ENCODE measurements at places on chromosomes 1 and 21. TPM values are rescaled to one million over a fixed set of nuclear protein-coding genes. Genes with fewer than 3 reads are reported as not detected.

- peak overlapping the region; percentile 45 for H3K4me3 ChIP-seq
- no peaks in the 10 kb centered on the region for H3K36me3 ChIP-seq
- no peaks in the 10 kb centered on the region for H3K4me1 ChIP-seq
- H3K27me3 ChIP-seq = peaks cover 35% of the 10 kb centered on the region
- no peak for DNase-seq
Observed at GRCh38 chr21:14273736-14274538, 58.0 kb downstream of the RBM11 start.

DNA sequence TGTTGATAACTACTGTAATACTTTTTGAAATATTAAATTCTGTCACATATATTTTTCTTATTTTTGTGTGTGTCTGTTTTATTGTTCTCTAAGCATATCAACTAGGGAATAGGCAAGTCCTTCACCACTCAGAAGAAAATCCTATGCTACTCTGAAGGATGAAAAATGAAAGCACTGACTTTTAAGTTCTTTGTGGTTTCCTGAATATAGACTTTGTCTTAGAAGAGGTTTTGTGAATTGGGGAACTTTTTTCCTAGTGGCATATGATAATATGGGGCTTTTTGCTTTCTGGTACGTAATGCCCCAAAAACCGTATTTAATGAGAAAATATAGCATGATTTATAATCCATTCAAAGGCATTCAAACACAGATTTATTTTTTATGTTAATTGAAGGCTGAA is 136.0 kb downstream of the SNX7 start:
- H3K27ac ChIP-seq = no peak overlapping the region
- H3K36me3 ChIP-seq = no peaks in the 10 kb centered on the region
- peaks cover 8% of the 10 kb centered on the region for H3K27me3 ChIP-seq
- DNase-seq = no peak
- no peak overlapping the region for H3K4me3 ChIP-seq

DNA sequence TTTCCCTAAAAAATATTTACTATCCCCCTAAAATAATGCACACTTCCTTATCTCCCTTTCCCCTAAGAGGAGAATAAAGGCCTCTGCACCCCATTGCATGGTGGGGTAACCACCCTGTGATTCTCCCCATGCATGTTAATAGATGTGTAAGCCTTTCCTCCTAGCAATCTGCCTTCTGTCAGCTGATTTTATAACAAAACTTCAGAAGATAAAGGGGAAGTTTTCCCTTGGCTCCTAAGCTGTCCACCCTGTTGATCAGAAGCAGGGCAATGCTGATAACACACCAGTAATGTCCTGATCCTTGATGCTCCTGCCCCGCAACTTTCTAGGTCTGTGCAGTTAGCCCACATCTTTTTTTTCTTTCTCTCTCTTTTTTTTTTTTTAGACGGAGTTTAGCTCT is 11.4 kb upstream of the RNF187 start:
- peaks cover 7% of the 10 kb centered on the region for H3K27me3 ChIP-seq
- H3K4me1 ChIP-seq = peaks cover 40% of the 10 kb centered on the region
- H3K4me3 ChIP-seq = no peak overlapping the region
- H3K27ac ChIP-seq = no peak overlapping the region
- DNase-seq = no peak

GRCh38 chr1:119742202-119742601 is 26.5 kb downstream of the HMGCS2 start:
- H3K4me3 ChIP-seq = no peak overlapping the region
- H3K4me1 ChIP-seq = peaks cover 15% of the 10 kb centered on the region
- no peak for DNase-seq
- H3K27ac ChIP-seq = no peak overlapping the region

DNA sequence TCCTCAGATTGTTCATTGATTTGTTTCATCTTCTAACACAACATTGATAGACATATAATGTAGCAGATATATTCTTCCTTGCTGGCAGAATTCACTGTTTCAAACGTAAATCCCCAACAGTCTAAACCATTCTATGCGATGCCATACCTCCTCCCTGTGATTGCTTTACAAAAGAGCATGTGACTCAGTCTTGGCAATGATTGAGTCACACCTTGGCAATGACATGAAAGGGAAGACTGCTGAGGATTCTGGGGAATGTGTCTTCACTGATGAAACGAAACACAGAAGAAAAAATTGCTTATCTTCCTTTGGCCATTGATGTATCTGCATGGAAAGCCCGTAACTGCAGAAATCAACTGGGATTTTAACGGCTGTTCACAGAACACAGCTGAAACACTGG is 409.6 kb upstream of the ZRANB2 start:
- no peaks in the 10 kb centered on the region for H3K36me3 ChIP-seq
- no peak overlapping the region for H3K4me3 ChIP-seq
- H3K27ac ChIP-seq = no peak overlapping the region
- H3K4me1 ChIP-seq = no peaks in the 10 kb centered on the region

DNA sequence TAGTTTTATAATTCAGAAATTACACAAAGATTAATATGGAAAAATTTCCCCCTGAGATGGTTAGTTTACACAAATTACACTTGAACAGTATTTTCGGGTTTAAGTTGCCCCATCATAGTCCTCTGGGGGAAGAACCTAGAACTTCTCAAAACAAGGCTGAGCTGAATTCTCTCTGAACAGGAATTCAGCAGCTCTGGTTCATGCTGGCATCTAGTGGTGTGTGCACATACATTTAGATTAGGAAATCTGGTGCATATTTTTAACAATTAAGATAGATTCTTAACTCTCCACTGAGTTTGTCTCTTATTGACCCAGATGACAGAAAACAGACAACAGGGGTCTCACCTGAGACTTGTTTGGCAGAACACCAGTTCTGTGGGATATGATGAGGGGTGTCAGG is 410.7 kb downstream of the DSCAM start:
- H3K4me1 ChIP-seq = no peaks in the 10 kb centered on the region
- H3K27me3 ChIP-seq = no peaks in the 10 kb centered on the region
- H3K36me3 ChIP-seq = no peaks in the 10 kb centered on the region

- peak overlapping the region; percentile 94 for H3K27ac ChIP-seq
- peak overlapping the region; percentile 96 for H3K4me3 ChIP-seq
- DNase-seq = peak; percentile 73
- H3K36me3 ChIP-seq = peaks cover 21% of the 10 kb centered on the region
Observed at GRCh38 chr1:150875197-150876118, 941 bp downstream of the ARNT start.

- H3K4me1 ChIP-seq = peaks cover 11% of the 10 kb centered on the region
- H3K36me3 ChIP-seq = no peaks in the 10 kb centered on the region
- no peak overlapping the region for H3K27ac ChIP-seq
- no peak overlapping the region for H3K4me3 ChIP-seq
- peaks cover 54% of the 10 kb centered on the region for H3K27me3 ChIP-seq
Observed at GRCh38 chr1:218380125-218380977, 35.2 kb downstream of the TGFB2 start.

S100A1 gene
- total RNA-seq = not detected

NFASC gene
- 0.21 TPM for total RNA-seq
